ENCODE measurements at places on chromosomes 13 and 19.
A peak's percentile ranks its signal among the peaks of the same experiment; 100 is the strongest.

DNA sequence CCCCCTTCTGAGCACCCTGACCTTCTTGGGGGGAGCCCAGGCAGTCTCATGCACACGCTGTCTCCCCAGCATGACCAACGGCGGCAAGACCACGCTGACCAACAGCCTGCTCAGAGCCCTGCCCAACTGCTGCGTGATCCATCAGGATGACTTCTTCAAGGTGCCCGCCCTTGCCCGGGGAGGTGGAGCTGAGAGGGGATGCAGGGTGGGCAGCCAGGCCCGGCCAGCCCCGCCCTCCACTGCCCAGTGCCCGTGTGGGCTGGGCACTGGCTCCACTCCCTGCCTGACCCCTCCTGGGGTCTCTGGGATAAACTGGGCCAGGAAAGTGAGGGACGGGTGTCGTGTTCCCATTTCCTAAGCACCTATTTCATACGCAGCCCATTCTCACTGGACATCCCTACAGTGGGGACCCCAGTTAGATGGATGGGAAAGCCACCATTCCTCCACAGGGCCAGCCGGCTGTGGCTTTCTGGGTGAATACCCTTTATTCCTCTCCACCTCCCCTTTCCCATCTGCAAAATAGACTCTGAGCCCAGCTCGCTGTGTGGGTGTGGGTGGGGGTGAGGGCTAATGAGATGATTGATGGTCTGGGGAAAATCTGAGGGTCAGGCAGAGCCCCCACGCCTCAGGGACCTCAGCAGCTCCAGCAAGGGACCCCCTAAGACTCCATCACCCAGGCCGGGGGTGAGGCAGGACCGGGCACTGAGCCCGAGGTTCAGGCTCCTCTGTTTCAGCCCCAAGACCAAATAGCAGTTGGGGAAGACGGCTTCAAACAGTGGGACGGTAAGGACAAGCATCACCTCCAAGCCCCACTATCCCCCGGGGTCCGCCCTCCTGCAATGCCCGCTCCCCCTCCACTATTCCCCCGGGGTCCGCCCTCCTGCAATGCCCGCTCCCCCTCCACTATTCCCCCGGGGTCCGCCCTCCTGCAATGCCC is 3.9 kb downstream of the NMRK2 start:
- DNase-seq, result no peak

DNA sequence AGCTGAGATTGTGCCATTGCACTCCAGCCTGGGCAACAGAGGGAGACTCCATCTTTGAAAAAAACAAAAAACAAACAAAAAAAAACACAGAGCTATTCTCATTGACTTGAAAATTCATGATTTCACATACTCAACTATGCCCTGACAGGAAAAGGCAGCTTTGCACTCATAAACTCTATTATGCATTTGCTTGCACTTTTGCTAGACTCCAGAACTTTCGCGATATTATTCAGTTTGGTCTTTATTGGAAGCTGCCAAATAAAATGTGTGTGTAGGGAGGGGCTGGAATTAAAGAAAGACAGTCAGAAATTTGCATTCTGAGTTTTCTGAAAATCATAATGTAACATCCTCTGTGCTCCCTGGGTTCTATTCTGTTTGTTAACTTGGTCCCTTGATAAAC is 635.1 kb upstream of the KLF12 start:
- no peak for DNase-seq

DNA sequence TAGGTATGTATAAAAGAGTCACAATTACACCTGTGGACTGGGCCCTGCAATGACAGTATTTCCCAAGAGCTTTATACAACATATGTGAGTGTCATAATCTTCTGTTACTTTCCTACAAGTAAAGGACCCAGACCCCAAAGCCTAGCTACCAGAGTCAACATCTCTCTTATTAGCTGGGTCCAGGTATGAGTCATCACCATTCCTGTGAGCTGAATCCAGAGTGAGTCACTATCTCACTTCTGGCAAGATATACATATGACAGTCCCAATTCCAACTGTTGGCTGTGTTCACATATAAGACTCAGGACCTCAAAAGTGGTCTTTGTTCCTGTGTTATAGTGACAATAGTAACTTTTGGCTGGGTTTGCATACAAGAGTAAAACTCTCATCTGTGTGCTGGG is 46.7 kb downstream of the ZNF729 start:
- no peak for DNase-seq

DNA sequence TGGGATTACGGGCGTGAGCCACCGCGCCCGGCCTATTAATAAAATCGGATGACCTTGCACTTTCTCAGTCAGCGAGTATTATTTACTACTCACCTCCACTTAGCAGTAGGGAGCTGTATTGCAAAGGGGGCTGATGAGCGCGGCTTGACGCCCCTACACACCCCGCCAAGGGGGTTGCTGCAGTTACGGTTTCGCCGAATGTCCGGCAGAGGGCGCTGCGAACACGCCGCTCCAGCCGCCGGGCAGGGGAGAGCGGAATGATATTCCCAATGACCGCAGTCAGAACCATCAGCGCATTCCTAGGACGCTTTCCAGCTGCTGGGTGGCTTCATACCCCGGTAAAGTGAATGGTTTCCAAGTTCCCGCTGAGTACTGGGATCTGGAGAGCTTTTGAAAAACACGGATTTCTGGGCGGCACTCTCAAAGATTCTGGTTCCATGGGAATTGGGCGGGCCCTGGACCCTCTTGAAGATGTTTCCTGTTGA is 30.0 kb upstream of the TPT1 start:
- DNase-seq, result peak; percentile 13

DNA sequence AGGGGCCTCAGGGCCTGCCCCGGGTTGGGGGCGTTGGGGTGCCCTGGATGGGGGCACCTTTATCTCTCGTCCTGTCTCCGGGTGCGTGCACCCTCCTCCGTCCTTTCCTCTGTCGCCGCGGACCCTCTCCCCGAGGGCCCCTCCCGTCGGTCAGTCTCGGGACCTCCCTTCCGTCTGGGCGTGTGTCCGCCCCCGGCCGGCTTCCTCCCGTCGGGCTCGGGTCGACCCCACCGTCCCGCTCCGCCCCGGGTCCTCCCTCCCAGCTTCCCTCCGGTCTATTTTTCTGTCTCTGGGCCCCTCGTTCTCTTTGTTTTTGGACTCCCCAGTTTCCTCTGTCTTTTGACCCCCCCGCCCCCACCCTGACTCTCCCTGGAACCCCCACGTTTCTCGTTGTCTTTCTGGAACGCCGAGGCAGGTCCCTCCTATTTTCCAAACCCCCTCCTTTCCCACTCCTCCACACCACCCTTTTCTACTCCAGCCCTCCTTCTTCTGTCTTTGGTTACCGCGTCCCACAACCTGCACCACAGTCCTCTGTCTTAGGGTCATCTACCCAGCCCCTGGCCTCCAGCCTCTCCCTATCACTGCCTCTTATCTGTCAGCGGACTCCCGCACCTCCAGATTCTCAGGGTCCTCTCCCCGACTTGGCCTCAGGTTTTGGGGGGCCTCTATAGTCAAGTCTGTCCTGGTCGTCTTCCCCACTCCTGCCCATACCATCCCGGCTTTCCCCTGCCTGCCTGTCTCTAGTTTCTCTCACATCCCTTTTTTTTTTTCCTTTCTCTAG is 757 bp downstream of the EGLN2 start:
- DNase-seq, result no peak

GRCh38 chr13:50735071-50735470 is 108.4 kb downstream of the DLEU7 start:
- no peak for DNase-seq

DNA sequence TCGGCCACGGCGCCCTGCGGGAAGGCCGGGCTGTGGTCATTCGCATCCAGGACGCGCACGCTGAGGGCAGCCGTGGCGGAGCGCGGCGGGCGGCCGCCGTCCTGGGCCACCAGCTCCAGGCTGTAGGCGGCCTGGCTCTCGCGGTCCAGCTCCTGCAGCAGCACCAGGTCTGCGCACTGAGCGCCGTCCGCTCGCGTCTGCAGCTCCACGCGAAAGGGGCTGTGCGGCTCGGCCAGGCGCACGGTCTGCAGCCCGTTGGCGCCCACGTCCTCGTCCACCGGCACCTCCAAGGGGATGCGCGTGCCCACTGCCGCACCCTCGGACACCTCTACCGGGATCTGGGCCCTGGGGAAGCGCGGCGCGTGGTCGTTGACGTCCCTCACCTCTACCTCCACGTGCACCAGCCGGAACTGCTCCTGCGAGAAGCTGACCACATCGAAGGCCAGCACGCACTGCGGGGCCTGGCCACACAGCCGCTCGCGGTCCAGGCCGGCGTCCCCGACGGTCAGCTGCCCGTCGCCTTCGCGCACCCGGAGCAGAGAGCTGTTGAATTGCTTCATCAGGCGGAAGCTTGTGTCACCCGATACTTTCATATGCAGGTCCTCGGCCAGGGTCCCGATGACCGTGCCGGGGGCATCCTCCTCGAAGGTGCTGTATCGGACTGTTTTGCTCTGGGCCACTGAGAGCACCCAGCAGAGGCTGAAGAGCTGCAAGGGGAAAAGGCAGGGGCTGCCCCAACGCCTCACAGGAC is 583 bp downstream of the PCDH8 start:
- DNase-seq, result no peak

- DNase-seq, result no peak
Observed at GRCh38 chr13:86282442-86282841, 483.2 kb upstream of the SLITRK6 start.

- no peak for DNase-seq
Observed at GRCh38 chr13:64029343-64030093, 2613.9 kb upstream of the PCDH20 start.

GRCh38 chr13:106883976-106884375 is 316.0 kb upstream of the ARGLU1 start:
- DNase-seq, result no peak

DNA sequence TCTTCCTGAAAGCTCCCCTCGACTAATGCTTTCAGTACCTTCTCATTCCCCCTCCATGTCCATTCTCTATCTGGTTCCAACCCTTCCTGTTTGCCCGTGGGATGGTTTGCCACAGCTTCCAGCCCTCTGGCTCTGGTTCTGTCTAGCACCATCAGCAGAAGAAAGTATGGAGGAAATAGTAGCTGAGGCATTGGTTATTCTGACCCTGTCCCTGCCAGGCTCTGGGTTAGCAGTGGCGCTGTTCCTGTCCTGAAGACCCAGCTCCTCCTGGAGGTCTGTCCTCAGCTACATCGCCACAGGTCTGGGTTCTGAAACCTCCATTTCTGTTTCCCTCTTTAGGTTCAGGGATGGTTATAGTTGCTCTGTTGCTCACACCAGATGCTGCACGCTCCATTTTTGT is 604.6 kb upstream of the GPC6 start:
- no peak for DNase-seq

GRCh38 chr13:43694146-43694664 is 92.6 kb downstream of the ENOX1 start:
- DNase-seq, result no peak

DNA sequence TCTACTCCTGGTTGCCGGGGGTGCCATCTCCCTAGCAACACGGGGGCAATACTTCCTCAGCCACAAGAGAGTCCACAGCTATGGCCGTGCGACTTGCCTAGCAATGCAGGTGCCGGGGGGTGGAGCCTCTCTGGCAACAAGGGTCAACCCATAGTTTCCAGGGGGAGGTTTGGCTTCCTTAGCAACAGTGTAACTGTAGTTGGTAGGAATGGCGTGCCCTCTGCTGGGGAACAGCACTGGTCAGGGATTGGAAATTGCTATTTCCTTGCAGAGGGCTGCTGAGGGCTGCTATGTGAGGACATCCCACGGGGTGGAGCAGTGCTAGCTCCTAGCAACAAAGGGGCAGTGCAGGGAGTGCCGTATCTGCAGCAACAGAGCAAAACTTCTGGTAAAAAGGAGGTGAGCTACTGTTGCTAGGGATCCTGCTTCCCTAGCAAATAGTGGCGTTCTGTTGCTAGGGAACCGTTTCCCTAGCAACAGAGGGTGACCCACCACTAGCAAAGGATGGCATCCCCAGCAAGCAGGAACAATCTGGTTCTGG is 7.0 kb upstream of the TMC4 start:
- DNase-seq, result no peak

GRCh38 chr19:4414144-4414799 is 11.8 kb downstream of the CHAF1A start:
- DNase-seq, result no peak

DNA sequence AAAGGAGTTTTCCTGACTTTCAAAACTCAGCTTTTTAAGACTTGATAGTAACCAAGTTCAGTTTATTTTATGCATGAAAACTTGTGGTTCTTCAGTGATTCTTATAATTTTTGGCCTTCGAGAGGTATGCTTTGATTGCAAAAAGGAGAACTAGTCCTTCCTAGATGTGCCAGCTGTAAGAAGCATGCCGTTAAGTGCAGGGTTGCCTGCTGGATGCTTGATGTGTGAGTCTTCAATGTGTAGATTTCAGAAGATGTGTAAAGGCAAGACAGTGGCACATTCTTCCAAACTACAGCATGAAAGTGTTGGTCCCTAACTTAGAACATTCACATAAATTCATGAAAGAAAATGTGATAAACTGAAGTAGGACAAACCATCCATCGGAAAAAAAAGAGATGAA is 532.5 kb downstream of the DCT start:
- no peak for DNase-seq

- no peak for DNase-seq
Observed at GRCh38 chr13:22700246-22700887, 480.4 kb upstream of the SGCG start.

DNA sequence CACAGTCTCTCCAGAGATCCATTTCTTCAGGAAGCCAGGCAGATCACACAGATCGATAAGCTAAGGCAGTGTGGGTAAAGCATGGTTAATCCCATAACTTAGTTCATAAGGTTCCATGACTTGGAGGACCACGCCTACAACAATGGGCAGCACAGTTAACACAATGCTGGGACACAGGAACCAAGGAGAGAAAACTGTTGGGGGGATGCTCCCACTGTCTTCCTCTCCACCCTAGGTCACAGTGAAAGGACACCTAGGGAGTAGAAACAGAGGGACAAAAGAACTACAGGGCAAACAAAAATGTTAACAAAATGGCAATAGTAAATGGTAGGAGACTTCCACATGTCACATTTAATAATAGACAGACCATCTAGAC is 20.8 kb upstream of the ZNF181 start:
- DNase-seq, result no peak

- no peak for DNase-seq
Observed at GRCh38 chr13:43804461-43805070, 17.8 kb upstream of the ENOX1 start.

DNA sequence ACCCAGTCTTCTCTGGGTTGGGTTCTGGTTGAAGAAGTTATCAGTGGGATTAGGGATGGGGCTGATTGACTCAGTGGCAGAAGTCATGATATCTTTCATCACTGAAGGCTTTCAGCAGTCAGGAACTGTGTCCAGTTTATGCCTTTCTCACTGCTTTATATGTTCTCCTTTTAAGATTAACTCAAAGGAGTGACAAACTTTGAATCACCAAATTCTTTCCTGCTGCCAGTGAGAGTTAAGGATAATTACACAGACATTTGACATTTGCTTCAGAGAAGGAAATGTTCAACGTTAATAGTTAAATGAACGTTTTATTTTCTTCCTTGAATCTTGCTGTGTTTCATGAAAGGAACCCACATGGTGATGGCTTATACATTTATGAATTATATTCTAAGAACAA is 41.0 kb upstream of the CNMD start:
- DNase-seq, result no peak

Measured in activated naive CD4-positive, alpha-beta T cell (primary cell).